ENCODE measurements at places on chromosomes 4 and X.

- DNase-seq, result no peak
Measured at GRCh38 chr4:78688366-78688765, 87.8 kb upstream of the BMP2K start.

- no peak for DNase-seq
Measured at GRCh38 chrX:7272346-7272745, 124.4 kb upstream of the PUDP start.

GRCh38 chr4:30642567-30642966 lies 77.6 kb upstream of the PCDH7 start:
- DNase-seq, result no peak

GRCh38 chrX:29145316-29145715 lies 558.1 kb downstream of the IL1RAPL1 start:
- no peak for DNase-seq

DNA sequence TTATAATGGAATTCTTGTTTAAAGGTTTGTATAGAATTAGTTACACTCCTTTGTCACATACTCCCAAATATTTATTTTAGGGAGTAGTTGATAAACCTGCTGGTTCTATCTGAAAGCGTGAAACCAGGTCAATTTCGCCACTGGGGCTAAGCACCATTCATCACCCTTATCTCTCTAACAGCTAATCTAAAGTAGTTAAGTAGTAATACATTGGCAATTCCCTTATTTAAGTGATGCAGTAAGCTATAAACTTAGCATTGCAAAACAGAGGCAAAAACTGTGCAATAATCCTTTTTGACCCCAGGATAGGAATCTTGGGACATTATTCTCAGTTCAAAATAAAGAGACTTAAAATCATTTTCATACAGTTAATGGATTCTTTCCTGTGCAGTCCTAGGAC lies 33.7 kb upstream of the PTPN13 start:
- no peak for DNase-seq

DNA sequence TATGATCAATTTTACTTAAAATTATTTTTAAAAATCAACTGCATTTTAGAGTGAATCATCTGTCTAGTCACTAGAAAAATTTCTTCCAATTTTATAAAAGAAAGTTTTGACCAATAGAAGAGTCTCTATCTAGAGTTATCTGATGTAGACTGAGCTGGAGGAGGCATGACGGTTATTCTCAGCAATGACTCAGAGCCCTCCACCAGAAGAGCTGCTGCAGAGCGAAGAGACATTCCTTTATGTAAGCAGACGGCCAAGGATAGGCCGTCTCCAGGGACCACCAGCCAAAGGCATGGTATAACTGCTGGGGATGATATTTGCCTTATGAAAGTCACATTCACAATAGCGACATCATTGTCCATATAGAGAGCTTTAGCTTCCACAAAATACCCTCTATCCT lies 23.0 kb downstream of the LDB2 start:
- no peak for DNase-seq

GRCh38 chrX:72317139-72317538 lies 11.4 kb upstream of the CITED1 start:
- DNase-seq, result no peak

DNA sequence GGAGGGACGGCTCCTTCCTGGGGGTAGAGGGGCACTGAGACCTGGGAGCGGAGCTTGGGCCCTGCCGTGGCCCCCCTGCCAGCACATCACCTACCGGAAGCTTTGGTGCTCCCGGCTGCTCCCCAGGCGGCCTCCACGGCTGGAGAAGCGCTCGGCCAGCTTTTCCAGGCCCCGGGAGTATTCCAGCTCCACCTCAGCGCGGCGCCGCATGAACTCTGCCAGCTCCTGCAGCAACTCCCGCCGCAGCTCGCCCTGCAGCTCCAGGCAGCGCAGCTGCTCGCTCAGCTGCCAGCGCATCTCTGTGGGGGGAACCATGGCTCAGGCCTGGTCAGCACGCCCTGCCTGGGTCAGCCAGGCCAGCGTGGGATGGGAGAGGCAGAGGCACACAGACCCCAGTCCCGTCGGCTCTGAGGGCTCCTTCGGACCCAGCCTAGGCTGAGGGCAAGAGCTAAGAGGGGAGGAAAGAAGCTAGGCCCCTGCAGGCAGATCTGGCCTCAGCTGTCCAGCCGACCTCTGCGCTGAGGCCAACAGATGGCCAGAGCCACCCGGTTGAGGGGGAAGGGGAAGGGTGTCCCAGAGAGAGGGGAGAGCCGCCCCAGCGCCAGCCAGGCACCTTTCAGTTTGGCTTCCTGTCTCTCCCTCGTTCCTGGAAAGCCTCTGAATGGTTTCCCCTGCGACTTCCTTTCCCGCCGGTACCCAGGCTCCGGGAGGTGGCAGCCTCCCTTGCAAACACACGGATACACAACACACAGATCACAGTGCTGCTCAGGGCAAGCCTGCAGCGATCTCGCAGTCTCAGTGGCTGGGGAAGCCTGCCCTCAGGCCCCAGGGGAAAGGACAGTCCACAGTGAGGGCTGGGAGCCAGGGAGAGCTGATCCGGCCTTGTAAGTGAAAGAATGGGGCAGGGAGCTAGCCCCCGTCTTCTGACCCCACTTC lies 4.3 kb downstream of the ARHGAP4 start:
- no peak for DNase-seq

GRCh38 chr4:186167605-186168004 lies 23.8 kb upstream of the CYP4V2 start:
- DNase-seq, result no peak

DNA sequence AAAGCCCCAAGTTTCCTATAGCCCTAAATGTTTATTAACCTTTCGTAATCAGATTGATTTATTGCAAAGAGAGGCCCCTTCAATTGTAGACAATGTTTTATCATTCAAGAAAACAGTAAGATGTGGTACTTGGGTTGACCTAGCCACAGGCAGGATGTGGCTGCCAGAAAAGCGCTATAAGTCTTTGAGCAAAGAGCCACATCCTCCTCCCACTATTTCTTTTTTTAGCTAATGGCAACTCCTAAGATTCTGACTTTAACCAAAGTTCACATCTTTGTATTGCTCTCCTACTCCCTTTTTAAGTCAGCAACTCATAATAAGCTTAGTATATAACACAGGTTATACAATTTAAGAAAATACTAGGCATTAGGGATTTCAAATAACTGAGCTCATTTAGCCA lies 70.7 kb upstream of the PPP3CA start:
- peak; percentile 53 for DNase-seq

DNA sequence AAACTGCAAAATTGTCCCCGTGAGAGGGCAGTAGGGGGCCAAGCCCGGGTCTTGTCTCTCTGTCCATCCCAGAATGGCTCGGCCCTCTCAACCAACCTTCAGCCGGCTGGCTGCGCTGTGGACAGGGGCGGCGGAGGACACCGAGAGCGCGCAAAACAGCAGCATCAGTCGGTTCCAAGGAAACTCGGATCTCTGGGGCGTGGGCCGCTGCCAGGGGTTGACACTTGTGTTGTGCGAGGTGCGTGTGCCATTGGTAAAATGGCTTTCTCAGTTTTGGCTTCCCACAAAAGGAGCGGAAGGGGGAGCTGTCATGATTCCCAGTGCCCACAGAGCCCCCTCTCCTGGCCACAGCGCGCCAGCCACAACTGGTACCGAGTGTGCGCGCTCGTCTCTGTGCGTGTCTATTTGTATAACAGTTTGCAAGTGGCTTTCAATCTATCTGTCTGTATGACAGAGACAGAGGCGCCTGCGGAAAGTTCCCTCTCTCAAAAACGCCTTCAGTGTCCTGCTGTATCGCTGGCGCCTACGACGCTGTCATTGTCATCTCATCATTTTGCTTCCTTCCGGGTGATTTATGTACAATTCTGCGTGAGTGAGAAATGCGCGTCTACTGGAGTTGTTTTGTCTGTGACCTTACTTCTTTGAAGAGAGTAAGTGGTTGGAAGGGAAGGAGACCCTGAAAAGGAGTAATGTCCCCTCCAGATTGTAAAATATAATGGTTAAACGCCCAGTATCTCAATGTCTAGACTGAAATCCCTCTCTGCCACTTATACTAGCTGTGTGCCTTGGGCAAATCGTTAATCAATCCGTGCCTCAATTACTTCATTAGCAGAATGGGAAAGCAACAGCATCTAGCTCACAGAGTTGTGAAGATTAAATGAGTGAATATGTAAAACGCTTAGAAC lies 1.8 kb downstream of the DKK2 start:
- DNase-seq, result no peak

DNA sequence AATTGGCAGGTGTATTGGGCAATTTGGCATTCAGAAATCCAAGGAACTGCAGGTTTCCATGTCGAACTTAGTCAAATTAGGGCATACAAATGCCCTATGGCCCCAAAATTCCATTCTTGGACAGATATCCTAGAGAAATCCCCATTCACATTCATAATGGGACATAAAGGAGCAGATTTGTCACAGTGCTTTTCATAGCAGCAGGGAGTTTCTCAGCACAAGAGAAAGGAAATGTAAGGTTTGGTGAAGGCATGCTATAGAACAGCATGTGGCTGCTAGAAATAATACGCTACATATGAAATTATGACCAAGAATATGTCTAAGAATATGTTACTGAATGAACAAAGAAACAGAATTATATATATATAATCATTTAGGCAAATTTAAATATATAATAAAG lies 437.5 kb upstream of the BOD1L1 start:
- no peak for DNase-seq

DNA sequence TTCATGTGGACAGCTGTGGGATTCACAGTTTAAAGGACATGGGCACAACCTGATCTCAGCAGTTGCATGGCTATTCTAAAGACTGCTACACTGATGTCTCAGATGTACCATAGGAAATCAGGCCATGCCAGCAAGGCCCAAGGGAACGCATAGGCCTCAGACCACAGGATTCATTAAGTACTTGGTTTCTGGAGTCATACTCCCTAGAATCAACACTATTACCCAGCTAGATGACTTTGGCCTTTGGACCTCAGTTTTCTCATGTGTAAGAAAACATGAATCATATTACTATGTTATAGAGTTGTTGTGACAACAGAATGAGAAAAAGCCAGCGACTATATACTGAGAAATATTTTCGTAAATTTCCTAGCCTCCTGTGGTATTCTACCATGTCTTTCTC lies 67.9 kb downstream of the NHS start:
- DNase-seq, result no peak

GRCh38 chr4:6494431-6495295 lies 22.2 kb upstream of the PPP2R2C start:
- no peak for DNase-seq

GRCh38 chr4:15719506-15719905 lies 16.6 kb downstream of the BST1 start:
- DNase-seq, result no peak

- DNase-seq, result no peak
Measured at GRCh38 chrX:85569686-85570085, 190.2 kb upstream of the POF1B start.

DNA sequence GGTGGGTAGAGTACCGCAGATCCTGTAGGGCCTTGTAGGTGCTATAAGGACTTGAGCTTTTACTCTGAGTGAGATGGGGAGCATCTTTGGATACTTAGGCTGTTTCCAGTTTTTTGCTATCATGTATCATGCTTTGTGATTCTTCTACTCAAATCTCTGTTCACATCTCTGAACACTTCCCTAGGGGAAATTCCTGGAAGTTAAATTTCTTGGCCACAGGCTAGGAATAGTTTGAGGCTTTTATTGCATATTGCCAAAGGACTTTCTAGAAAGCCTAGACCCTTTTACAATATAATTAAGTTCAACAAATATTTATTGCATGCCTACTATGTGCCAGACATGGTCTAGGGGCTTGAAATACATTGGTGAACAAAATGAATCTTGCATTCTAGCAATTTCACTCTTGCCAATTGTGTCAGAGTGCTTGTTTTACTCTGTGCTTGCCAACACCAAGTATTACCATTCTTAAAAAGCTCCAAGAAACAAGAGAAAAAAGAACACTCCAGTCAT lies 4.1 kb upstream of the PGRMC1 start:
- no peak for DNase-seq

DNA sequence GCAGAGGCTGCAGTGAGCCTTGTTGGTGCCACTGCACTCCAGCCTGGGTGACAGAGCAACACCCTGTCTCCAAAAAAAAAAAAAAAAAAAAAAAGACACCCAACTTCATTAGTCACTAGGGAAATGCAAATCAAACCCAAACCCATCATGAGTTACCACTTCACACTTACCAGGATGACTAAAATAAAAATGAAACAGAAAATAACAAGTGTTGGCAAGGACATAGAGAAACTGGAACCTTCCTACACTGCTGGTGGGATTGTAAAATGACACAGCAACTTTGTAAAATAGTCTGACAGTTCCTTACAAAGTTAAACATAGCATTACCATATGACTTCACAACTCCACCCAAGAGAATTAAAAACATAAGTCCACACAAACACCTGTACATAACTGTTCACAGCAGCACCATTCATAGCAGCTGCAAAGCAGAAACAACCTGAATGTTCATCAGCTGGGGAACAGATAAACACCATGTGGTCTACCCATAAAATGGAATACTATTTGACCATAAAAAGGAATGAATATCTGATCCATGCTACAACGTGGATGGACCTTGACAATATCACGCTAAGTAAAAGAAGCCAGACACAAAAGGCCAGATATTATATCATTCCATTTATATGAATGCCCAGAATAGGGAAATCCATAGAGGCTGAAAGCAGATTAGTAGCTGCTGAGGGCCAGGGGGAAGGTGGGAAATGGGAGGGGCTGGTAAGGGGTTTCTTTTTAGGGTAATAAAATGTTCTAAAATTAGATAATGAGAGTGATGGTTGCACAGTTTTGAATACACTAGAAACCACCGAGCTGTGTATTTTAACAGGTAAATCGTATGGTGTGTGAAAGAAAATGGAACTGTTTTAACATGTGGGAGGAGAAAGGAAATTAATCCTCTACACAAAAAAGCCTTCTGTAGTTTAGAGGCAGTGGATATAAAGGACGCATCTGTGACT lies 18.3 kb downstream of the CD99L2 start:
- no peak for DNase-seq

- no peak for DNase-seq
Measured at GRCh38 chr4:162684371-162684700, 482.4 kb downstream of the NAF1 start.

DNA sequence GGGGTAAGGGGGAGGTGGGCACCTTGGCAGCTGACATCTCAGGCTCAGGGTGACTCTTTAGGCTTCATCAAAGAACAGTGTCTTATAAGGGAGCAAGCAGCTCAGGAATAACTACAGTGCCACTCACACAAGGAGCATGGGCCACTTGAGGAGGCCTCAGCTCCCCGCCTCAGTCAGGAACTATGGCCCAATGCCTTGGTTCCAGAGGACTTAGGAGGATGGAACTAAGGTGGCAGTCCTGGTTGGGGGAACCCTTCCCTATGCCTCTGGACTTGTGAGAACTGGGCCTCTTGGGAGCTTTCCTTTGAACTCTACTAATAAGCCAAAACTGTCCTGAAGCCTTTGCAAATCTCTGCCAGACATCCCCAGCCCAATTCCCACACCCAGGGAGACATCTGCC lies 160.6 kb downstream of the EFNB1 start:
- DNase-seq, result no peak

- no peak for DNase-seq
Measured at GRCh38 chrX:115898382-115899001, 272.1 kb upstream of the AGTR2 start.

All from stimulated activated CD8-positive, alpha-beta memory T cell treated with anti-CD3 and anti-CD28 coated beads, Interleukin-15, amount 100 ng/mL, for 48 hours (primary cell).